ENCODE measurements at places on chromosomes 5 and 9. TPM values are rescaled to one million over a fixed set of nuclear protein-coding genes. Genes with fewer than 3 reads are reported as not detected.

DNA sequence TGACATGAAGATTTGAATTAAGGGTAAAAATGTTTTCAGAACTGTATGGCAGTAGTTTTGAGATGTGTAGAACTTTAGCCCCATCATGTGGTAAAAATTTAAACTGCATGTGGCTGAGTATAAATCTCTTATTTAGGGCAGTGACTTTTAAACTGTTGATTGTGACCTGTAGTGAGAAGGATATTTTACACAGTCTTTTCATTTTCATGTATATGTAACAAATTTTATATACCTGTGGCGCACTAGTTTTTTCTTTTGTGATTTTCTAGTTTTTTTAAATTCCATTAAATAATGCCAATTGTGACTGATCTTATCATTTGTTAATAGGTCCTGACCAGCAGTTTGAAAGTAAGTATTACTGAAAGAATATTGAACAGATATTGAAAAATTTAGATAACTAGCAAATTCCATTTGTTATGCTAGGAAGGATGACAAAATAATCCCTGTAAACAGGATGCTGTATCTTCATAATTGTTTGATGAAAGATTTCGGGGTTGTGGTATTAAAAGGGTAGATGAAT lies 47.2 kb downstream of the GPBP1 start:
- H3K27ac ChIP-seq = peak overlapping the region; percentile 37
- H3K4me3 ChIP-seq = no peak overlapping the region
- no peaks in the 10 kb centered on the region for H3K27me3 ChIP-seq

GRCh38 chr5:17178373-17178675 lies 39.1 kb upstream of the BASP1 start:
- DNase-seq = no peak
- H3K4me1 ChIP-seq = no peaks in the 10 kb centered on the region
- H3K36me3 ChIP-seq = no peaks in the 10 kb centered on the region
- H3K4me3 ChIP-seq = no peak overlapping the region
- H3K27me3 ChIP-seq = no peaks in the 10 kb centered on the region

Gene SERF1B
- total RNA-seq = 26.4 TPM

GRCh38 chr5:43129161-43129560 lies 8.4 kb downstream of the ZNF131 start:
- no peak for DNase-seq
- no peaks in the 10 kb centered on the region for H3K27me3 ChIP-seq
- H3K4me3 ChIP-seq = no peak overlapping the region
- no peak overlapping the region for H3K27ac ChIP-seq
- peaks cover 49% of the 10 kb centered on the region for H3K36me3 ChIP-seq

Gene GDA
- total RNA-seq = 49.4 TPM

DNA sequence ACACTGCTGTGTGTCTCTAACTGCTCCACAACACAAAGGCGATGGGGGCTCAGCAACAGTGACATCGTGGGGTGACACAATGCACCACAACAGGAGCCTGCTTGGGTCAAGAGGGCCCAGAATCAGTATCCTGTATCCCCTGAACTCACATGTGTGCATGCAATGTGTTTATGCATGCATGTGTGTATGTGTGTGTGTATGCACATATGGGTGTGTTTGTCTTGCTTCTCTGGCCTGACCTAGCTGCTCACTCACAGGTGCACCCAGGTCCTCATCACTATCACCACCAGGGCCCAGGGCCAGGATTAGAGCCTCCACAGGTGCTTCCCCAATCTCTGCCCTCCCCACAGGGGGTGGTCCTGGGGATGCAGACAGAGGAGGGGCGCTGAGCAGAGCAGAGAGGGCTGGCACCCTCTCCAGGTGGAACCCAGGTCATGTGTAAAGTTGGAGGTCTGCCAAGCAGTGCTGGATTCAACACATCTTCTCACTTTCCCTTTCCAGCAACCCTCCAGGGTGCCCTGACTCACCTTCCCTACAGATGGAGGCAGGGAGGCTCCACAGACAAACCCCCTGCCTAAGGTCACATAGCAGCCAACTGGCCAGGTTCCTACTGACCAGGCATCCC lies 18.1 kb upstream of the ZNF484 start:
- no peak overlapping the region for H3K27ac ChIP-seq
- no peak overlapping the region for H3K4me3 ChIP-seq
- DNase-seq = no peak
- no peaks in the 10 kb centered on the region for H3K4me1 ChIP-seq
- no peaks in the 10 kb centered on the region for H3K36me3 ChIP-seq
- no peaks in the 10 kb centered on the region for H3K27me3 ChIP-seq

Gene STKLD1
- total RNA-seq = 0.37 TPM

DNA sequence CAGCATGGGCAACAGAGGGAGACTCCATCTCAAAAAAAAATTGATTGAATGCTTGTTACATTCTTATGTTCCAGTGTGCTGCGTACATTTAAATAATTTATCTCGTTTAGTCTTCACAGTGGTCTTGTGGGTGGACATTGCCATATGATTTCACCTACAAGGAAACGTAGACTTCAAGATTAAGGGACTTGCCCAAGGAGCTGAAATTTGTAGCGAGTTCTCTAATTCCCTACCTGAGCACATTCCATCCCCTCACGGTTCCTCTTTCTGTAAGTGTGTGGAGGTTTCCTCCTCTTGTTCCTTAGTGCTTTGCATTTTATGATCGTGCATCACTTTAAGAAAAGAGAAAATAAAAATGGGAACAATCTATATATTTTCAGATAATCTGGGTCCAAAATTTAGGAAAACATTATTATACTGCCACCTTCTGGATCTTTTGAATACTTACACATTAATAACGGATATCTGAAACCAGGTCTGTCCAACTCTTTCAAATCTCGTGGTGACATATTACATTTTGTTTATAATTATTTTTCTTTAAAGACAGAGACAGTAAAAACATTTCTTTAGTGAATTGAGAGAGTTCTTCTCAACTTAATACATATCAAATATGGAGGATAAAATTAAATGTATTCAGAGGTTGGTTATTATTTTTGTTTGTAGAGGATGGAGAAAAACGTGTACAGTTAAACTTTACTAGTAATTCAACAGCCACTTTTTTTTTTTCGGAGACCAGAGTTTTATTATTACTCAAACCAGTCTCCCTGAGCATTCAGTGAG lies 29.9 kb upstream of the C7 start:
- no peak overlapping the region for H3K4me3 ChIP-seq
- H3K27me3 ChIP-seq = no peaks in the 10 kb centered on the region

Gene SMIM33
- not detected for total RNA-seq

DNA sequence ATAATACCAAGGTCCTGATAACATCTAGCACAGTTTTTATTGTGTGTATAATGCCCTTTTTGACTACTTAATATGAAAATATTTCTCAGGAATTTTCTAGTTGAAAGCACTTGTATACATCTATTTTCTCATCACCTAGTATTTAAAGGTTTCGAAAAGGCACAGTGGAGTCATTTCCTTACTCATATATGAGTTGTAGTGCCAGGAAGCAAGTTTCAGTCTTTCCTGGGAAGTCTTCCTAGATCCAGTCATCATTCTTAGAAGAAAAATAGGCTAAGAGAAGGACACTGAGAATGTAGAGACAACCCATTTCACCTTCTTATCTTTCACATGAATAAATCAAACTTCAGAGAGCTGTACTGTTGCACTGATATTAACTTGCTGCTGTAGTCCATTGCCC lies 70.2 kb downstream of the SLC25A46 start:
- H3K27ac ChIP-seq = no peak overlapping the region
- no peak overlapping the region for H3K4me3 ChIP-seq
- H3K36me3 ChIP-seq = no peaks in the 10 kb centered on the region
- DNase-seq = no peak
- no peaks in the 10 kb centered on the region for H3K4me1 ChIP-seq

DNA sequence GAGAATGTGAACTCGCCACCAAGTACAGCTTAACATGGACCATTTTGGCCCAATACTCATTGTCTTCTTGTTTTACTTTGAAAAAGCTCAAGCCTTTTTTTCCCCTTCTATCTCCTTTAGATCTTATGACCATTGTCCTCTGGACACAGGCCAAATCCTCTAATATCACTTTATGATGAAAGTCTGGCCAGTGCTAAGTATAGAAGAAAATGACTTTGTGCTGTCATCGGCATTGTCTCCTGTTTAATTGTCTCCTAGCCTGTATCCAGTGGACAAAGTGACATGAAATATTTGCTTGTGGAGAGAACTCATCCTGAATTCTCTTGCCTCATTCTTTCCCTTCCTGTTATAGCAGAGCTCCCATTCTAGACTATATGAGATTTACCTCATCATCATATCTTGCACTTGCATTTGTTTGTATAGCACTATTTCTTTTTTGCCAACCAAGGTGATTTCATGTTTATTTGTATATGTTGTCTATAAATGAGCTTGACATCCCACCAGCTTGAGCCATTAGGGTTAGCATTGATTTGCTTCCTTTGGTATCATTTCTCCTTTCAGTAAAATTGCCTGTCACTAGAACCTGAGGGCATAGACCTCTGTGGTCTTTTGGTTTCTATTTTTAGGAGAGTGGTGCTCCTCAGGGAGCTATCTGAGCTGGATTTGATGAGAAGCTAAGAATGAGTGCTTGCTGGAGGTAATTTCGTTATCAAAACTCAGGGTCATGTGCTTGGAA lies 18.8 kb upstream of the TNFAIP8 start:
- H3K4me3 ChIP-seq = no peak overlapping the region
- DNase-seq = no peak
- H3K27me3 ChIP-seq = no peaks in the 10 kb centered on the region
- no peaks in the 10 kb centered on the region for H3K36me3 ChIP-seq

DNA sequence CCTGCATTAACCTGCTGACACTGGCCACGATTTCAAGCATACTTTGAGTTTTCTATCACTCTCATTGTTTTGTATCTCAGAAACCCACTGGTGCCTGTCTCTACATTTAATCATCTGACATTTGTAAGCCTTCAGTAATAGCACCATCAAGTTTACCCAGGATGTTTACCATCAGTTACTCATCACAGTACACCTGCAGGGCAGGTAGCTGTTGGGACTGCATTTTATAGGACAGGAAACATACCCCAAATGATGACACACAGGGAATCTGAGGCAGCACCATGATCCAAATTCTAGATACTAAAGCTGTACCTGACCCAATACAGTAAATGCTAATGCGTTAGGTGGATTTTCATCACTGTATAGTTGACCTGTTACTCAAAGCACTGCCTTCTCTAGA lies 114.2 kb downstream of the FEM1C start:
- no peaks in the 10 kb centered on the region for H3K27me3 ChIP-seq
- H3K27ac ChIP-seq = no peak overlapping the region

Gene AGPAT2
- total RNA-seq = 86.0 TPM

DNA sequence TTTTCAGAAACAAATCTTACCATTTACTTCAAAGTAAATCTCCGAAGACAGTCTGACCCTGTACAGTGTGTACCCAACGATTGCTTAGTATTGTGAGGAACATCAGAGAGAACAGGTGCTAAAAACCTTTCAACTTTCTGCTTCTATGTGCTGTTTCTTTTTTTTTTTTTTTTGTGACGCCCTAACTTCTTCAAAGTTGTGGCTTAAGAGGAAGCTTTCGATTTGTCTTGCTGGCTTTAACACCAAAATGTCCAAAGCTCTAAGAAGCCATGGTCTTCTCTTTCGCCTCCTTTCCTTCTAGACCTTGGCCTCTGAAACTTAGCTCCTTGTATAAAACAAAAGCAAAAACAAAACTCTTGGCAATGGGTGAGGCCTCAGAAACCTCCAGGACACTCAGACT lies 1.2 kb downstream of the TNFSF8 start:
- H3K27me3 ChIP-seq = peaks cover 46% of the 10 kb centered on the region
- no peak overlapping the region for H3K4me3 ChIP-seq
- no peak for DNase-seq
- H3K36me3 ChIP-seq = no peaks in the 10 kb centered on the region

Gene CER1
- total RNA-seq = not detected

Gene MARVELD2
- total RNA-seq = 21.6 TPM

Gene C5orf22
- 22.9 TPM for total RNA-seq

Gene AP3B1
- total RNA-seq = 54.5 TPM

GRCh38 chr9:4339836-4340560 lies 40.1 kb upstream of the GLIS3 start:
- DNase-seq = no peak
- H3K27ac ChIP-seq = no peak overlapping the region
- no peaks in the 10 kb centered on the region for H3K27me3 ChIP-seq
- no peaks in the 10 kb centered on the region for H3K4me1 ChIP-seq
- no peaks in the 10 kb centered on the region for H3K36me3 ChIP-seq
- no peak overlapping the region for H3K4me3 ChIP-seq

Gene PCDHGA7
- total RNA-seq = not detected

Gene HSPA4
- 212 TPM for total RNA-seq

DNA sequence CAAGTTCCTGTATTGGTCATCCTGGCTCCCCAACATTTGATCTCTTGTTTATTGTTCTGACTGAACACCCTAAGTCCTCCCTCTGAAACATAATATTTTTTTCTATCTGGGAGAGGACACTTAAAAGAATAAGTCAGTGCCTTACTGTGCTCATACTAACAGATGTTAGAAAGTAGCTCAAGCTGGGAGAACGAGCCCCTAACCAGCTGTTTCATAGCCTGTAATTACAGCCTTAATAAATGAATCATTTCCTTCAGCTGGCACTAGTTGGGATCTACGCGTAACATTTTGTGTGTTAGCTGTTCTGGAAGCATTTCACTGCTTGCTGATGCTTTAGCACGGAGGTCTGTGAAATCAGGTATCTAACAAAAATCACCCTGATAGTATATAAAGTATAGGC lies 345.9 kb upstream of the RIOK2 start:
- no peak overlapping the region for H3K4me3 ChIP-seq
- no peaks in the 10 kb centered on the region for H3K36me3 ChIP-seq
- H3K27ac ChIP-seq = no peak overlapping the region

GRCh38 chr5:135214897-135215616 lies 181.0 kb upstream of the PITX1 start:
- H3K4me1 ChIP-seq = no peaks in the 10 kb centered on the region
- H3K4me3 ChIP-seq = no peak overlapping the region
- DNase-seq = no peak
- H3K36me3 ChIP-seq = no peaks in the 10 kb centered on the region
- no peak overlapping the region for H3K27ac ChIP-seq
- H3K27me3 ChIP-seq = no peaks in the 10 kb centered on the region

GRCh38 chr5:9766581-9766980 lies 136.4 kb upstream of the TAS2R1 start:
- H3K27ac ChIP-seq = no peak overlapping the region
- no peaks in the 10 kb centered on the region for H3K27me3 ChIP-seq
- H3K4me1 ChIP-seq = no peaks in the 10 kb centered on the region
- no peak overlapping the region for H3K4me3 ChIP-seq
- DNase-seq = no peak
- H3K36me3 ChIP-seq = no peaks in the 10 kb centered on the region

DNA sequence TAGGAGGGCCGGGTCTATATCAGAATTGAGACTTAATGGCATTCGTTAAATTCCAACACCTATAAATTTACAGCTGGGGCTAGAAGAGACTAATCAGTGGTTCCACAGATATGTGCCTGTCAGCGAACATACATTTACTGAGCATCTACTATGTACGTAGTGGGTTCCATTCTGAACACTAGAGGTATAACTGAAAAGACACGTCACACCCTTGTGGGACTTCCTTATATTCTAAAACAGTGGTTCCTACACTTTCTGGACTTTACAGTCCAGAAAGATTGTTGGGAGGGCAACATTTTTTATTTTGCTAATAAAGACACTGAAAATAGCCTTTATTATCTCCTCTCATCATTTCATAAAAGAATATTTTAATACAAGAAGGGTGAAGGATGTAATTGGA lies 140.5 kb downstream of the SCAMP1 start:
- H3K27ac ChIP-seq = no peak overlapping the region
- no peaks in the 10 kb centered on the region for H3K36me3 ChIP-seq
- no peak for DNase-seq
- no peaks in the 10 kb centered on the region for H3K27me3 ChIP-seq

Gene GABRA1
- not detected for total RNA-seq

Gene PHF24
- 0.47 TPM for total RNA-seq
